ENCODE measurements at places on chromosomes 5 and 9.

DNA sequence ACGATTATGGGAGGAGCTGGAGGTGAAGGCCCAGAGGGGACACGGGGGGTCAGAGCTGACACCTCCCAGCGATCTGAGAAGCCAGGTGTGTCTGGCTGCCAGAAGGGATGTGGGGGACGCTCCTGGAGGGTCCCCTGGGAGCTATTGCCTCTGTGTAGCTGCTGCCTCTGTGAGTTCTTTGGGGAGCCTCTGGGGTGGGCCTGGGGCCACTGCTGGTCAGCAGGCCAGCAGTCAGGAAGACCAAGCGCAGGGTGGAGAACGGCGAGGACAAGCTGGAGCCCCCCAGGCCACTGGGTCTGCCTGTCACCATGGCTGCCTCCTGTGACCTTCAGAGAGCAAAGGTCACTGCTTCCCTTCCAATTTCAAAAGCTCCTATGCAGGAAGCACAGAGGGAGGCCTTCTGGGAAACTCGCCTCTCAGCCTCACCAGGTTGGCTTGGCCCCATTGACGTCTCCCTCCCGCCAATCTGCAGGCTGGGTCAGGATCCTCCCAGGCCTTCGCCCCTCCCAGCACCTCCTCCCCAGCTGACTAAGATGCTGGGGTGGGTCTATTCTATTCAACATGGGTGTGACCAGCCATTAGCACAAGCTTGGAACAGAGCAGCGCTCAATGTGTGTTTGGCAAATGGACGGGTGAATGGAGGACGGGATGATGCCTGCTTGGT is 126.4 kb downstream of the GAPVD1 start:
- no peak for DNase-seq

DNA sequence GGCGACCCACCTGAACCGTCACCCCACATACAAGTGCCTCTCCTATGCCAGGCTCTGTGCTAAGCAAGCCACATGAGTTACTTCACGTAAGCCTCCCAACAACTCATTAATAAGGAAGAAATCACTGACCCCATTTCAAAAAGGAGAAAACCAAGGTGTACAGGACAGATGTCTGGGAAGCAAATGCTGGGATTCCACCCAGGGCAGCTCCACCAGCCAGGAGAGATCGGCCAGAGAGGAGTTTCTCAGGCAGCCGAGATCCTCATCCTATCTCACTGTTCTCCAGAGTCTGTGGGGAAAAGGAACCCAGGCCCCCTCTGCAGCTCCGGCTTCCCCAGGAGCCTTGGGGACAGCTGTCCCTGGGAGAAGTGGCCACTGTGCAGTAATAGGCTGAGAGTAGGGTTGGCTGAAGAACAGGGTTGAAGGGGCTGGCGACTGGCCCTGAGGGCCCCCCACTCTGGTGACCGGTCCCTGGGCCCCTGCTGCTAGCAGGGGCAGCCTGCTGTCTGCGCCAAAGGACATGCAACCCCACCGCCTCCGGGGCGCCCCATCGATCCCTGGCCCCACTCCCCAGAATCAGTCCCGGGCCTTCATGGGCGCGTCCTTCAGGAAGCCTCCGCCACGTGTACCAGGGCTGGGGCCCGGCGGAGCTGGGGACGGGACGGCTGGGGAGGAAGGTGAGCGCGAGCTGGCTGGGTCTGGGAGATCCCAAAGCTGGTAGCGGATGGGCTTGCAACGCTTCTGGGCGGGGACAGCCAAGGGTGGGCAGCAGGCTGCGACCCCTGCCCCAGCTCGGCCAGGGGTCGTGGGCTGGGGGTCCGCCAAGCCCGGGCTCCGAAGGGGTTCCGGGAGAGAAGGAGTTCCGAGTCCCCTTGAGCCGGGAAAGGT is 44.1 kb upstream of the STXBP1 start:
- no peak for DNase-seq

- no peak for DNase-seq
Observed at GRCh38 chr5:20029266-20029665, 41.3 kb upstream of the CDH18 start.

- peak; percentile 53 for DNase-seq
Observed at GRCh38 chr5:76999451-76999850, 30.8 kb upstream of the AGGF1 start.

All from AML-193 (cell line).